ENCODE measurements at places on chromosomes 3 and 15. TPM values are rescaled to one million over a fixed set of nuclear protein-coding genes. Genes with fewer than 3 reads are reported as not detected.

CLDN1 gene
- total RNA-seq, result 9.7 TPM

UBL7 gene
- total RNA-seq, result 42.0 TPM

KNL1 gene
- total RNA-seq, result 7.6 TPM

PLSCR5 gene
- total RNA-seq, result not detected

DNA sequence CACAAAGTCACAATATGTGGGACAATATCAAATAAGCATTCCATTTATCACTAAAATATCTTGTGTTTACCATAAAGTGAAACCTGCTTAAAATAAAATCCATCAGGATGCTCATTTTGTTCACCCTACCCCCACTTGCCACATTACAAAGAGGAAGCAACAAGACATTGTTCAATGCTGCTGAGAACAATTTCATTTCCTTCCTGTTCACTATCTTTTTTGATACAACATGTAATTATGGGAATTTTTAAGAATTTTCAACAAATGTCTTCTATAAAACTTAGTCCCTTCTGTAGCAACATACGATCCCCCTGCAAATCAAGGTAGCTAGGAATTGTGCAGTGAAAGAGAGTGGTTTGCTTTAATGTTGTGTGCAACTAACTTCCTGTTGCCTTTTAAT, 34.9 kb upstream of the GPR160 start:
- H3K27me3 ChIP-seq, result no peaks in the 10 kb centered on the region
- no peaks in the 10 kb centered on the region for H3K36me3 ChIP-seq
- DNase-seq, result no peak
- peaks cover 8% of the 10 kb centered on the region for H3K4me1 ChIP-seq

DNA sequence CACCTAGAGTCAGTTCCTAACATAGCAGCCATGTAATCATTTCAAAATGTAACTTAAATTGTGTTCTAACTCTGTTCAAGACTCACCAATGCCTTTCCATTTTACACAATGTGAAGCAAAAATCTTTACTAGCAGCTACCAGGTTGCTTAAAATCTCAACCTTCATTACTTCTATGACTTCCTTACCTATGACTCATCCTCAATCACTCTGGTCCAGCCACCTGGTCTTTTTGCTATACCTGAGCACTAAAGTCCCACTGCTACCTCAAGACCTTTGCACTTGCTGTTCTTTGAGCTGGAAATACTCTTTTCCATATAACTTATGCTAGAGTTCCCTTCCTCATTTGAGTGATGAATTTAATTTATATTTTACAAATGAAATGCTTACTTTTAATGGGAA, 993.2 kb downstream of the NTRK3 start:
- H3K27ac ChIP-seq, result no peak overlapping the region
- no peak overlapping the region for H3K4me3 ChIP-seq
- H3K4me1 ChIP-seq, result no peaks in the 10 kb centered on the region

Measured in type B pancreatic cell (in vitro differentiated cells).